Suppressor macrophage treated with lipopolysaccharide for 1 hour (primary cell): ENCODE measurements at places on chromosomes 12 and 14.

DNA sequence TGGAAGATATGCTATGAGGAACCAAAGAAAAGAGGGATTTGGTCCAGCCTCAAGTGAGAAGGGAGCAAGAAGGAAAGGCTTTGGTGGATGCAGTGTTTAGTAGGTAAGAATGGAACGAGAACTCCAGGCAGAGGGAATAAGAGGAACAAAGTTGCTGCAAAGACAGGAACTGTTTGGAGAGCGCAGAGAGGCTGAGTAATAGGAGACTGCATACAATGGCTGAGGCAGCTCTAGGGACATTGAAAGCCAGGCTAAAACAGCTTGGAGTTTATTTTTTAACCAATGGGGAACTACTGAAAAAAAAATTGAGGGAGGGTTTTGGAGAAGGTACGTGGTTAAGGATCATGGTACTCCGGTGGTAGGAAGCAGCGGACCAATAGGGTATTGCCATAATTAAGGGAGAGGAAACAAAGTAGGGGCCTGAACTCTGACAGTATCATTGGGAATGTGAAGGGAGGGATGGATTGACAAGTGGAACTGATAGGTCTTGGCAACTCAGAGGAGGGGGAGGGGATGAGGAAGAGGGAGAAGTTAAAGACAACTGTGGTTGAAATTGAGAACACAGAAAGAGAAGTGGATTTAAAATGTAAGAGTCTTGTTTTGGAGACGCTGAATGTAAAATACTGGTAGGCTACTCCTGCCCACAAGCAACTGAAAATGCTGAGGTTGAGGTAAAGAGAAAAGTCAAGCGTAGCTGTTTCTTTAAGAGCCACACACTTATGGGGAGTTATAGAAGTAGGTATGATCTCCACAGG, 4.8 kb downstream of the ASCL4 start:
- DNase-seq, result peak; percentile 73

DNA sequence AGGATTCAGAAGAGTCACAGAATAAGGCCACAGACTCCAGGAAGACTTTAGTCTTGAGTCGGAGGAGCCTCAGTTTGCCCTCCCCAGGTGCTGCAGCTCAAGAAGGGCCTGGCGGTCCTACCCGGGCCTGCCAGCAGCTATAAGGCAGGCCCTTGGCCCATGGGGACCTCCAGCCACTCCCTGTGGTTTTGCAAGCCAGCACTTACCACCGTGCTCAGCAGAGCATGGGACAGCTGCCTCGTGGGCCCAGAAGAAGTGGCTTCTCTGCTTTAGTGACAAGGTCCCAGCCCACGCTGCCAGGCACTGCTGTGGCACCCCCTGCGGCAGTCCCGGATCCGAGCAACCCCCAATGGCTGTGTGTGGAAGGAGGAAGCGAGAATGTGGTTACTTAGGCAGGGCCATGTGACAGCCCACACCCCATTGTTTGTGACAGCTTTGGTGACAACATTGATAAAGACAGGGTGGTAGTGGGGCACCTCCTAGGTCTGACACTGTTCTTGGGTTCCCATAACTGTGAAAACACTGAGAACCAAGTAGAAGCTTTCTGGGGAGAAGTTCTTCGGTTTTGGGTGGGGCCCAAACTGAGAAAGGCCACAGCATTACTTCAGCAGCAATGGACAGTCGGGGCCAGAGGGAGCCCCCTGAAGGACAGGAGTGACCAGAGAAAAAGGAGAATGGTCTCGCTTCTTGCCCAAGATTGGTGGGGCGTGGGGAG, at the start of gene SELPLG:
Gene SELPLG (minus strand): TSS at position 361 of the 715 bp plus-strand sequence. CDS start 9,587 bp downstream, outside the sequence.
- DNase-seq, result peak; percentile 96

DNA sequence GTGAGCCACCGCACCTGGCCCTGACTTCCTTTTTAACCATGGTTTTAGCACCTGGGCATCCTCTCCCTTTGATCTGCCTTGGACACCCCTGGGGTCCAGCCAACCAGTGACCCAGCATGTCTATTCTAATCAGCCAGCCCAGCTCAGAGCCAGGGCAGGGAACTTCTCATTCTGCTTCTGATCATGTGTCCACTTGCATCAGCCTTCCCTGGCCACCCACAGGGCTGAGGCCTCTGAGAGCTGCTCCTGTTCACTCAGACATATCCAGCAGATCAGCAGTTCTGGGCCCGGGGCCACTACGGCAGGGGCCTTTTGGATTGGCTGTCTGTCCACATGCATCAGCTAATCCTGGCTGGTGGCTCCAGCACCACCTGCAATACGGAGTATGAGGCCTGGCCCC, 117.9 kb upstream of the MAP1LC3B2 start:
- peak; percentile 89 for DNase-seq

GRCh38 chr12:49368240-49368600, 958 bp downstream of the SPATS2 start:
- no peak for DNase-seq

DNA sequence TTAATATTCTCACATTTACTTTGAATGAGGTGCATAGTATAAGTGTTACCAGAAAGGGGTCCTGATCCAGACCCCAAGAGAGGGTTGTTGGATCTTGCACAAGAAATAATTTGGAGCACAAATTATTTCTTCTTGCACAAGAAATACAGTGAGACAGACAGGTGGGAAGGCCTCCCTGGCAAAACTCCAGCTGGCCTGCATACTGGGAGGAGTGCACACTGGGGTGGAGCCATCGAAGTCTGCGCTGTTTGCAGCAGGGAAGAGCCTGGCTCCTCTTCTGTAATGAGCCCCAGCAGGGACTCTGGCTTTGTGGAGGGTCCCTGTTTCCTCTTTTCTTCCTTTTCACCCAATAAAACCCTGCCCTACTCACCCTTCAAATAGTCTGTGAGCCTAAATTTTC, 141.6 kb downstream of the GLT1D1 start:
- DNase-seq, result no peak
